ENCODE measurements at places on chromosomes 2 and 18.

DNA sequence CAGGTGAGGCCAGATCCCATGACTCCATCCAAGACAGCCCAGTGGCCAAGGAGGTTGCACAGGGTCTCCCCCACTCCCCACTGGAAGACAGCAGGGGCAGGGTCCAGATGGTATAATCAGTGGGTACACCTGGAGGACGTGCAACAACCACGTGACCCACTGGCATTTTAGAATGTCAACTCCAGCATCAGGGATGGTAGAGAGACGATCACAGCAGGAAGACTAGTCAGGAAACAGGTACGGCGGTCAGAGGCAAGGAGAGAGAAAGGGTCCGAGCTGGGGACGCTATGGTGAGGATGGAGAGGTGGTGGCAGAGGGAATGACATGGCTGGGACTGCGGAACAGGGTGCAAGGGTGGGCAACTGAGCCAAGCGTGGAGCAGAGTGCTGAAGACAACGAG lies 23.0 kb downstream of the SERTAD2 start:
- DNase-seq: no peak

- DNase-seq: no peak
Observed at GRCh38 chr2:144943986-144944385, 424.1 kb upstream of the ZEB2 start.

DNA sequence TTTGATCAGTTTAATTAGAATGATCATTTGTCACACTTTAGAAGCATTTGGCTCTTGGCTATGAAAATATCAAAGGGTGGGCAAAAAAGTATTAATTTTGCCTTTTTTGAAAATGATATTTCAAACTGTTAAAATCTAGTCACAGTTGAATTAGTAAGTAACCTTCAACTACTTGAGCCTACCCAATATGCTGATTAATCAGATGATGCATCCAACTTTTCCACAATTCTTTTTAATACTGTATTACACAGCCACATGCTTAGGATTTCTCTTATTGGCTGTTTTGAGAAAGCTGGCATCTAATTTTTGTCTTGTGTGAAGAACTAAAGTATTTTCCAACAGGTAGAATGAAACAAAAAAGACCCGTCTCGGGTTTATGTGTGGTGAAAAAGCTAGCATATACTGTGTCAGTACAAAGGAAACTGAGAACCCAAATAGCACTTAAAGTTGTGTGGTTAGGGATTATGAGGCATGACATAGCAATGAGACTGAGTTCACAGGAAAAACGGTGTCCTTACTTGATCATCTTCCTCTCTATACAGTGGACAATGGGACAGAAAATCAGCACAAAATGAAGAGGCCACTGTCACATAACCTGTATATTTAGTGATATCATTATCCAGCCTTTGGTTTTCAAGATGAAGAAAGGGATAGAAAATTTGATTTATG lies 11.7 kb downstream of the OSBPL6 start:
- no peak for DNase-seq

- no peak for DNase-seq
Observed at GRCh38 chr18:57230861-57231585, 84.1 kb downstream of the BOD1L2 start.

DNA sequence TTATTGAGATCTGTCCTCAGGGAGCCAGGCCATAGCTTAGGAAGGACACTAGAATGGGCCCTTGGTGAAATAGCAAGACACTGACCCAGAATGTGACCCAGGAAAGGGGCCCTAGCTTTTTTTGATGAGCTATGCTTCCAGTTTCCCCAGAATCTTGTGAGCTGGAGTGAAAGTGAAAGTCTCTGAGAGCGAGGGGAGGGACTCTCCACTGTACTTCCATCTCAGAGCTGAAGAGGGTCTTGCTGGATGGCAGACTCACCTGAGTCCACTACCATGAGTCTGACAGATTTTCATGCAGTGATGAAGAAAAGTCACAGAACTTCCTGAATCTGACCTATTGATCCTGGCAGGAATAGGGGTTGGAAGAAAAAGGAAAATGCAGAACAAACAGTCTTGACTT lies 3.1 kb downstream of the ARHGAP25 start:
- DNase-seq: peak; percentile 58

GRCh38 chr2:10790228-10790973 lies 22.2 kb downstream of the PDIA6 start:
- peak; percentile 57 for DNase-seq
